ENCODE measurements at places on chromosomes 16 and 17. TPM values are rescaled to one million over a fixed set of nuclear protein-coding genes. Genes with fewer than 3 reads are reported as not detected.

Gene PLA2G10
- not detected for total RNA-seq

Gene KRT20
- not detected for total RNA-seq

Gene NGFR
- 2.2 TPM for total RNA-seq

Gene FOXL1
- total RNA-seq = 0.41 TPM

Gene KRTAP3-1
- not detected for total RNA-seq

Gene KRT27
- total RNA-seq = not detected

Gene KRTAP9-4
- total RNA-seq = not detected

Gene TMEM132E
- total RNA-seq = not detected

Gene CCL18
- not detected for total RNA-seq

Gene TMEM98
- 5.7 TPM for total RNA-seq

Gene MT4
- not detected for total RNA-seq

Gene CCDC154
- 1.5 TPM for total RNA-seq

Gene CETP
- 0.17 TPM for total RNA-seq

Gene TMEM204
- total RNA-seq = 11.3 TPM

Gene TSNAXIP1
- total RNA-seq = 0.84 TPM

Gene NEUROD2
- not detected for total RNA-seq

Gene NPIPB8
- total RNA-seq = not detected

Gene CCDC78
- not detected for total RNA-seq

Gene CHST5
- 0.27 TPM for total RNA-seq

Gene TNFRSF17
- total RNA-seq = not detected

Gene CCP110
- 10.9 TPM for total RNA-seq

Gene LRRC46
- not detected for total RNA-seq

Gene CD300A
- total RNA-seq = 1.4 TPM

Gene TCAP
- 4,221 TPM for total RNA-seq

Gene HS3ST4
- total RNA-seq = not detected

Gene AURKB
- not detected for total RNA-seq

Gene PRSS21
- not detected for total RNA-seq
